ENCODE measurements at places on chromosomes 4 and X.
A peak's percentile ranks its signal among the peaks of the same experiment; 100 is the strongest.

DNA sequence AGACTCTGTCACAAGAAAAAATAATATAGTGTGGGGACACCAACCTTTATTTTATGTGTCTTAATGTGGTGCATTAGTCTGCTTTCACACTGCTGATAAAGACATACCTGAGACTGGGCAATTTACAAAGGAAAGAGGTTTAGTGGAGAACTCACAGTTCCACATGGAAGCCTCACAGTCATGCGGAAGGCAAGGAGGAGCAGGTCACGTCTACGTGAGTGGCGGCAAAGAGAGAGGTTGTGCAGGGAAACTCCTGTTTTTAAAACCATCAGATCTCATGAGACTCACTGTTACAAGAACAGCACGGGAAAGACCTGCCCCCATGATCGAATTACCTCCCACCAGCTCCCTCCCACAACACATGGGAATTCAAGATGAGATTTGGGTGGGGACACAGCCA is 130.2 kb downstream of the AFF1 start:
- peaks cover 31% of the 10 kb centered on the region for H3K4me1 ChIP-seq
- H3K36me3 ChIP-seq = peaks cover 4% of the 10 kb centered on the region
- no peaks in the 10 kb centered on the region for H3K27me3 ChIP-seq
- no peak overlapping the region for H3K4me3 ChIP-seq

GRCh38 chr4:1511441-1512041 is 105.3 kb upstream of the NKX1-1 start:
- H3K27me3 ChIP-seq = peaks cover 22% of the 10 kb centered on the region
- H3K27ac ChIP-seq = no peak overlapping the region
- no peaks in the 10 kb centered on the region for H3K4me1 ChIP-seq
- DNase-seq = no peak
- no peak overlapping the region for H3K4me3 ChIP-seq
- H3K36me3 ChIP-seq = no peaks in the 10 kb centered on the region

DNA sequence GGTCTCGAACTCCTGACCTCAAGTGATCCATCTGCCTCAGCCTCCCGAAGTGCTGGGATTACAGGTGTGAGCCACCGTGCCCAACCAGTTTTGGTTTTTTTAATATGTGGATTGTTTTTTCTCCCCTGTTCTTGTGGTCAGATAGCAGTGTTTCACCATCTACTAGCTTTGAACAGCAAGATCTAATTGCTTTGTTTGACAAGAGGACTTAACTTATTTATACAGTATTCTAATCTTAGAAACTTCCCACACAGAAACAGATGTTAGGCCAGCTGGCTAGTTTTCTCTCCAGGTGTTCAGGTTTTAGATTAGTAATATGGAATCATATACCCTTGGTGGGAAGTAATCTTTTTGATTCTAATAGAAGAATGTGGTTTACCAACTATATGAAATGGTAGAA is 12.9 kb downstream of the ING2 start:
- H3K27me3 ChIP-seq = no peaks in the 10 kb centered on the region
- H3K27ac ChIP-seq = no peak overlapping the region
- no peaks in the 10 kb centered on the region for H3K36me3 ChIP-seq
- no peak for DNase-seq
- H3K4me3 ChIP-seq = no peak overlapping the region

DNA sequence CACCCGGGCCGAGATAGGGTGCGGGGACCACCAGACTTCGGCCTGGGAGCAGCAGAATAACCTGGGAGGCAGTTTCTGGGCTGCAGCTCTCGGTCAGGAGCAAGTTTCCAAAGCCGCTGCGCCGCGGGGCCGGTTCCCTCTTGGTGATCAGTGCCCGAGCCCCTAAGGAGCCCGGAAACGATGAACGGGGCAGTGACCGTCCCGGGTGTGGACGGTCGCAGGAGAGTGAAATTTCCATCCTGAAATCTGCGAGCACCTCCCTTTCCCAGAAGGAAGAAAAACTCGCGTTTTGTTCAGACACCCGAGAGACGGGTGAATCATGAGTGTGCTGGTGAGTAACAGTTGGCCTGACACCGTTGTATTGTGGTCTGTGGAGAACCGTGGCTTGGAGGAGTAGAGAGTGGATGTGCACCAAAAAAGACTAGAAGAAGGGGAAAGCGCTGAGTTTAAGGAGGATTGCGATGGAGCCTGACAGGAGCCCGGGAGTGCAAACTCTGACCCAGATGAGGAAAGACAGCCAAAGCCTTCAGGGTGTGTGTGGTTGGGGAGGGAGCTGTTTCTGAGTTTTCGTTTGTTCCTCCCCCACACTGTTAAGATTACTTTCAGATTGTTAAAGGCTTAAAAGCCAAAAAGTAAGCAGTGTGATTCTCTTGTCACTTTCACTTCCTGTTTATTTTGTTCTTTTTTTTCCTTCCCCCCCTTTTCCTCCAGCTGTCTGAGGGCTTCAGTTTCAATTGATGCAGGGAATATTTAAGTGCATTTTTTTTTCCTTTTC is 828 bp downstream of the MCUB start:
- peaks cover 24% of the 10 kb centered on the region for H3K4me1 ChIP-seq
- H3K27me3 ChIP-seq = no peaks in the 10 kb centered on the region
- no peak for DNase-seq
- H3K4me3 ChIP-seq = peak overlapping the region; percentile 90
- no peaks in the 10 kb centered on the region for H3K36me3 ChIP-seq
- H3K27ac ChIP-seq = peak overlapping the region; percentile 94

DNA sequence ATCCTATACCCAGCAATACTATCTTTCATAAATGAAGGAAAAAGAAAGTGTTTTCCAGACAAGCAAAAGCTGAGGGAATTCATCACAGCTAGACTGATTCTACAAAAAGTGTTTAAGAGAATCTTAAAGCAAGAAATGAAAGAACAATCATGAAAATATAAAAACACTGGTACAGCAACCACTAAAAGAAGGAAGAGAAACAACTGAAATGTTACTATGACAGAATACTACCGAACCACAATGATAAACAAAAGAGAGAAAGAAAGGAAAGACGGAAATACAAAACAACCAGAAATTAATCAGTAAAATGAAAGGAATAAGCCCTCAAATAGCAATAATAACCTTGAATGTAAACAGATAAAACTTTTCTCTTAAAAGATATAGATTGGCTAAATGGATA is 110.8 kb upstream of the AFF2 start:
- no peak for DNase-seq
- H3K27ac ChIP-seq = no peak overlapping the region
- H3K27me3 ChIP-seq = no peaks in the 10 kb centered on the region
- no peaks in the 10 kb centered on the region for H3K4me1 ChIP-seq
- H3K36me3 ChIP-seq = no peaks in the 10 kb centered on the region
